ENCODE measurements at places on chromosomes 3 and 15. TPM values are rescaled to one million over a fixed set of nuclear protein-coding genes. Genes with fewer than 3 reads are reported as not detected.

DNA sequence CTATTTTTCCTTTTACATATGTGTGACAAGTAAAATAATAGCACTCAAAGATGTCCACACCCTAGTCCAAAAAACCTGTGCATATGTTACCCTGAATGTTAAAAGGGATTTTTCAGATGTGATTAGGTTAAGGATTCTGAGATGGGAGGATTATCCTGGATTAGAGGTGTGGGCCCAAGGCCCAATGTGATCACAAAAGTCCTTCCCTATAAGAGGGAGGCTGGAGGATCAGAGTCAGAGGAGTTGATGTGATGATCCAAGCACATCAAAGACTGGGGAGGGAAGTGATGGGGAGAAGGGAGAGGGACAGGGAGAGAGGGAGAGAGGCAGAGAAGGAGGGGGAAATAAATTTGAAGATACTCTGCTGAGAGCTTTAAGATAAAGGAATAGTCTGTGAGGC is 512.6 kb downstream of the PLOD2 start:
- no peaks in the 10 kb centered on the region for H3K36me3 ChIP-seq
- no peaks in the 10 kb centered on the region for H3K27me3 ChIP-seq
- no peak for DNase-seq
- no peak overlapping the region for H3K27ac ChIP-seq

ITIH1 gene
- total RNA-seq, result not detected

DNA sequence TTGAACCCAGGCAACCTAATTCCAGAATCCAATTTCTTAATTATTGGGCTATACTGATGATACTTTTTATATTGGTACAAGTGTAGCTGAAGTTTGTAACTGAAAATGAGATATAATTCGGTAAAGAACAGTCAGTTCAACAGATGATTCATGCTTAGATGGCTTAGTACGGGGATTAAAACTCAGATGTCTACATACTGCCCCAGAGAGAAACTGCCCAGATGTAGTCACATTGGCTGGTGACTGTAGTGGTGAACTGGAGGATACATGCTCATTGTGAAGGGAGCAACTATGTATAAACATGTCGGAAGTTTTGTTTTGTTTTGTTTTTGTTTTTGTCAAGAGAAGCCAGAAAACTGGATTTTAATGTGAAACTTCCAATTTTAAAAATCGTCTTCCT is 179.6 kb downstream of the ADAMTSL3 start:
- H3K36me3 ChIP-seq, result no peaks in the 10 kb centered on the region
- no peak overlapping the region for H3K27ac ChIP-seq
- H3K4me1 ChIP-seq, result no peaks in the 10 kb centered on the region
- peaks cover 5% of the 10 kb centered on the region for H3K27me3 ChIP-seq
- no peak overlapping the region for H3K4me3 ChIP-seq
- DNase-seq, result no peak

DNA sequence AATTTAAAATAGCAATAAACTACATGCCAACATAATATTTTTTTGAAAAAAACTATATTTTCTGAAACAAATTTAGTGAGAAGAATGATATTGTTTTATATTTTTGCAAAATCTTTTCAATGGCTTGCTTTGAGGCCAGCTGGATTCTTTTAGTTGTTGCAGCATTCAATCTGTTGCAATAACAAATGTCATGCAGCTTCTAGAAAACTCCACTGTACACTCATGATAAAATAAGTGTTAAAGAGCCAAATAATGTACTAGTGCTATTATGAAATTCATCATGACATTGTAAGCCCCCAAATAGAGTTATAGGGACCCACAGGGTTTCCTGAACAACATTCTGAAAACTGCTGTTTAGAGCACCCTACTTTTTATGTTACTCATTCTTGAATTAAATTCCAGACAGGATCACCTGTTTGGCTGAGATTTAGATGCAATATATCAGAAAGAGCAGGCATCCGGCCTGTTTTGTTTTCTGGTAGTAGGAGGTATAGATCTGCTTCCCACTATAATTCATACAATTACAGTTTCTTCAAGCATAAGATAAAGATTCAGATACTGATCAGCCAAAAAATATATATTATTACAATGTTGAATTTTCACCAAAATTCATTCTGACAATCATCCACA is 703.0 kb upstream of the ZNF385D start:
- no peaks in the 10 kb centered on the region for H3K36me3 ChIP-seq
- H3K4me1 ChIP-seq, result no peaks in the 10 kb centered on the region
- no peaks in the 10 kb centered on the region for H3K27me3 ChIP-seq
- H3K4me3 ChIP-seq, result no peak overlapping the region
- DNase-seq, result no peak

CSPG4 gene
- total RNA-seq, result not detected

CPOX gene
- 39.2 TPM for total RNA-seq

- no peaks in the 10 kb centered on the region for H3K4me1 ChIP-seq
- no peaks in the 10 kb centered on the region for H3K36me3 ChIP-seq
- peaks cover 5% of the 10 kb centered on the region for H3K27me3 ChIP-seq
- H3K4me3 ChIP-seq, result no peak overlapping the region
Measured at GRCh38 chr15:39539466-39539865, 41.4 kb upstream of the THBS1 start.

DNA sequence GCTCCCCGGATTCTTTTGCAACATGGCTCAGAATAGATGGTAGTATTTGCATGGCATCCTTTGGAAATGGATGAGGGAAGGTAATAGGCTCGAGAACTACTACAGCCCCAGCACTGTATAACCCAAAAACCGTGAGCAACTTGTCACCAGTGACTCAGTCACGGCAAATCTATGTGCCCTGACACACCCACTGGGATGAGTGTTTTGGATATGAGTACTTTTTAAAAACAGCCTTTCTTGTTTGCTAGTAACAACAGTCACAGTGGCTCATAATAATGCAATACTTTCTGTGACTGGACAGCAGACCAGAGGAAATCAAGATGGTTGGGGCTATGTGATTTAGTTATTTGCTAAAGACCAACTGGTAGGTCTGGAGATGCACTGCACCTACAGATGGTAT is 299.6 kb downstream of the ULK4 start:
- no peak for DNase-seq
- H3K27ac ChIP-seq, result no peak overlapping the region
- H3K36me3 ChIP-seq, result peaks cover 39% of the 10 kb centered on the region
- no peaks in the 10 kb centered on the region for H3K4me1 ChIP-seq
- no peak overlapping the region for H3K4me3 ChIP-seq

GRCh38 chr3:31896648-31897433 is 84.2 kb downstream of the OSBPL10 start:
- H3K27me3 ChIP-seq, result peaks cover 8% of the 10 kb centered on the region
- H3K36me3 ChIP-seq, result no peaks in the 10 kb centered on the region
- H3K27ac ChIP-seq, result no peak overlapping the region
- H3K4me1 ChIP-seq, result peaks cover 7% of the 10 kb centered on the region
- no peak overlapping the region for H3K4me3 ChIP-seq

GOLGA8B gene
- 85.2 TPM for total RNA-seq

DNA sequence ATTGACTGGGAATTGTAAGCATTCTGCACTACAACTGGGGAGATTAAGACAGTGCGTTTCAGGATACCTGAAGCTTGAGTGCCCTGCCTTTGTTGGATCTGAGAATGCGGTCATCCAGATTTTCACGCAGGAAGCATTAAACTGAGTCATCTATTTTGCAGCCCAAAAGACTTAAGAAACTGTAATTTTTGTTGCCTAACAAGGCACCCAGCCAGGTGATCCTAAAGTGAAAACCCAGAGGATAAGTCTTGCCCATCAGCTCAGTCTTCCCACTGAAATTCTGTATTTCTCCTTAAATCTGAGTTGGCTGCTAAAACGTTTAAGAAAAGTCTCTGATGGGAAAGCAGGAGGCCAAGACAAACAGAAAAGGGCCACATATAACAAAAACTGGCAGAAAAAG is 242.5 kb upstream of the TMCO5A start:
- H3K4me1 ChIP-seq, result no peaks in the 10 kb centered on the region
- no peaks in the 10 kb centered on the region for H3K27me3 ChIP-seq
- H3K27ac ChIP-seq, result no peak overlapping the region

ZKSCAN7 gene
- 1.3 TPM for total RNA-seq

- H3K36me3 ChIP-seq, result peaks cover 36% of the 10 kb centered on the region
- H3K4me1 ChIP-seq, result no peaks in the 10 kb centered on the region
- H3K27ac ChIP-seq, result no peak overlapping the region
- no peak for DNase-seq
- H3K27me3 ChIP-seq, result no peaks in the 10 kb centered on the region
Measured at GRCh38 chr15:52146261-52146660, 33.7 kb upstream of the BCL2L10 start.

SYNPR gene
- not detected for total RNA-seq

TRIP4 gene
- 22.2 TPM for total RNA-seq

DNA sequence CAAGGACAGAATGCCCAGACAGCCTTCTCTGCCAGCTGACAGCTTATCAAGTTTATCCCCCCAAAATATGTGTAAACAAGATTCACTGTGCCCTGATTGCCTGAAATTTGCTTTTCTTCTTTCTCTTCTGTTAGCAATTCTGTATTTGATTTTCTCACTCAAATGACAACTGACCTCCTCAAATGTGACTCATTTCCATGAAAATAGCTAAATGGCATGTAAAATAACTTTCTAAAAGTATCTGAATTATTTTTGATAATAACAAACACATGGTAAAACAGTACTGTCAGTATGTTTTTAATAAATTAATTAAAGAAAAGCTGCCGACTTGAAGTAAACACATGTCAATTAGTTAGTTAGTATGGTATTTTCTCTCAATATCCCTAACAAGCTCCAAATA is 202.3 kb upstream of the STAC start:
- H3K36me3 ChIP-seq, result no peaks in the 10 kb centered on the region
- no peak overlapping the region for H3K27ac ChIP-seq
- no peak overlapping the region for H3K4me3 ChIP-seq
- no peaks in the 10 kb centered on the region for H3K27me3 ChIP-seq
- H3K4me1 ChIP-seq, result no peaks in the 10 kb centered on the region
- DNase-seq, result no peak

GRCh38 chr3:132630612-132631011 is 29.0 kb downstream of the ACAD11 start:
- H3K36me3 ChIP-seq, result peaks cover 17% of the 10 kb centered on the region
- H3K4me3 ChIP-seq, result no peak overlapping the region
- peaks cover 4% of the 10 kb centered on the region for H3K4me1 ChIP-seq
- no peaks in the 10 kb centered on the region for H3K27me3 ChIP-seq
- no peak overlapping the region for H3K27ac ChIP-seq

MAN2C1 gene
- 192 TPM for total RNA-seq

FOXB1 gene
- 2.0 TPM for total RNA-seq

DNA sequence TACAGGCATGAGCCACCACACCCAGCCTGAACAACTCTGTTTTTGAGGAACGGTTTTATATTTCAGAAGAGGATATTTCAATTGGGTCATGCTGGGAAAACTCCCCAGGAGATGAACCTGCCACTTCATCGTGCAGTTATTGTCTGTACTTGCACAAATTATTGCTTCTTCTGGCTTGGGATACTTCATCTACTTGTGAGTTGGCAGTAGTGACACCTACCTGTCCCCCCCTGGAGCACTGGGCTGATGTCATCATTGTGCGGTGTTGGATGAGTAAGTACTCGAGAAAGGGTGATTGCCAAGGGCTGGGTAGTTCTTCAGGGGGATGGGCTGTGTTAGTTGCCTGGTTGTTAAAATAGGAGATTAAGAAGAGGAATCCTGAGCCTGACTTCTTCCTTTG is 85.1 kb upstream of the SAMMSON start:
- DNase-seq, result no peak
- no peak overlapping the region for H3K4me3 ChIP-seq
- no peaks in the 10 kb centered on the region for H3K36me3 ChIP-seq
- no peaks in the 10 kb centered on the region for H3K4me1 ChIP-seq

GRCh38 chr15:36903922-36904556 is 196.3 kb downstream of the MEIS2 start:
- H3K4me1 ChIP-seq, result no peaks in the 10 kb centered on the region
- no peak overlapping the region for H3K27ac ChIP-seq
- H3K27me3 ChIP-seq, result no peaks in the 10 kb centered on the region
- no peak overlapping the region for H3K4me3 ChIP-seq

GABRR3 gene
- not detected for total RNA-seq

DNA sequence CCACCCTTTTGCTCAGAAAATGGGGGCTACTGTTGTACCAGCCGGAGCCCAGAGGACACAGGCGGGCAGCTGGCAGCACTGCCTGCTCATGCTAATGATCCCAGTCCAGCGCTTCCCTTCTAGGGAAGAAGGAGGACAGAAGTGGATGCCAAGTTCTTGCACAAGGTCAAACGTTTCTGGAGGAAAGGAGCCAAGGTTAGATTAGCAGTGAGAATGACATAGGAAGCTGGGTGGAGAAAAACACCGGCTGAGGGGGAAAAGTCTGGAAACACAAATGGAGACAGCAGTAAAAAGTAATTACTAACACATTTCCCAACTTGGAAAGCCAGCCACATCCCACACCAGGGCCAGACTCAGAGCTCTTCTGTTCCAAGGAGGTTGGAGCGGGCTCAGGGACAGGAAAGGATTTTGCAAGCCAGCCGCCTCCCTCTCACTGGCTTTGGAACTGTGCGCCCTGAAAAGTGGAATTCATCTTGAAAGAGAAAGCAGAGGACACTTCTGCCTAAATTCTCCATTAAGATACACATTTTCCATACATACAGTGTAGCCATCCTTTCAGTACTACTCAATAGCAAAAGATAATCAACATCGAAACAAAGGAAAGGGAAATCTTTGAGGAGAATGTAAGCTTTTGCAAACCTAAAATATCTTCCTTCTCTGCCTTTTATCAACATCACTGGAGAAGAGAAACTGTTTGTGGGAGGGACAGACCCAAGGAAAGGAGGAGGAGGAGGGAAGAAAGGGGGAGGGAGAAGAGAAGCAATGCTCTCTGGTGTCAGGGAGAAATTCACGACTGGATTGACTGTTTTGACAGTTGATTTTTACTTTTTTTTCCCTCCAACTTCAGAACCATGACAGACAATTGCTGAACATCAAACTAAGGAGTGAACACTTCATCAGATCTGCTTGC is 133.6 kb downstream of the CD47 start:
- H3K4me1 ChIP-seq, result peaks cover 35% of the 10 kb centered on the region
- no peaks in the 10 kb centered on the region for H3K36me3 ChIP-seq
- no peaks in the 10 kb centered on the region for H3K27me3 ChIP-seq
- no peak overlapping the region for H3K4me3 ChIP-seq
- no peak for DNase-seq

DNA sequence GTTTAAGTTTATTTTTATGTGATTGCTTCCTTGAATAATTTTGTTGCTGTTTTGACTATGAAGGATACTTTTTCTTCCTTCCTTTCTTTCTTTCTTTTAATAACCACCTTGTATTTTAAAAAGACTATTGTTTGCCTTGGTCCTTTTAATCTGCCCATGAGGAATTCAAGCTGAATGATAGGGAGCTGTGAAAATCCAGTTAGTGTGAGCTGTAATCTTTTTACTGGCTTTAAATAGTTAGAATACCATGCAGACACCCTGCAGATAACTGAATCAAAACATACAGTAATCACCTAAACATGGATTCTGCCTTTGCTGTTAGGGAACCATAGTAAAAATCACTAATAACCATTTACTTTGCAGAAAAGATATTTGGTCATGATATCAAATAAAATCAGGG is 110.7 kb downstream of the RSRC1 start:
- peaks cover under 1% of the 10 kb centered on the region for H3K36me3 ChIP-seq
- H3K4me1 ChIP-seq, result no peaks in the 10 kb centered on the region
- no peaks in the 10 kb centered on the region for H3K27me3 ChIP-seq
- H3K4me3 ChIP-seq, result no peak overlapping the region

CHST14 gene
- 8.2 TPM for total RNA-seq

Measured in activated CD4-positive, alpha-beta memory T cell treated with anti-CD3 and anti-CD28 coated beads for 36 hours (primary cell).